ENCODE measurements at places on chromosomes 3 and 15.

DNA sequence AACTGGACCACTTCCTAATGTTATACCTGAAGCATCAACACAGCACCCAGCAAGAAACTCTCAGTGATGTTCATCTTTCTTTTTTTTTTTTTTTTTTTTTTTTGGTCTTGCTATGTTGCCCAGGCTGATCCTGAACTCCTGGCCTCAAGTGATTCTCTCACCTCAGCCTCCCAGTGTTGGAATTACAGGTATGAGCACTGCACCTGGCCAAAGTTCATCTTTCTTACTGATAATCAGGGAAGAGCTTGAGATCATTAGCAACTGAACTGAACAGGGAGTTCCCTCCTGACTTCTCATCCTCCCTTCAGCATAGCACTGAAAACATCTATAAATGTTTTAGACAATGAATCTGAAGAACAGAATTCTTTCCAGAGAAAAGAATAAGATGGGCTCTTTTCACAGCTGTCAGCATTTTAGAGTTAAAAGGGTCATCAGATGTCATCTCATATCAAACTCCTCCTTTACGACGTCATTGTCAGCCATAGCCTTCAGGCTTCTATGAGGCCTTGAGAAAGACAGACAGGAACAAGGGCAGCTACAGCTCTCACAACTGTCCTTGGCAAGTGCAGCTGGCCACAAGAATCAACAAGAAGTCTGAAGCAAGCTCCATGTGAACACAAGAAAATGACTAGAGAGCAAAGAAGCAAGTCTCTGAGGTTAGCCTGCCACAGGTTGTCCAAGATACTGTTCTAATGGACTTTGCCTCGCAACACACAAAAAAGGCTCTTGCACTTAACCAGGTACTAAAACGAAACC lies 33.8 kb downstream of the SCAP start:
- DNase-seq: no peak

DNA sequence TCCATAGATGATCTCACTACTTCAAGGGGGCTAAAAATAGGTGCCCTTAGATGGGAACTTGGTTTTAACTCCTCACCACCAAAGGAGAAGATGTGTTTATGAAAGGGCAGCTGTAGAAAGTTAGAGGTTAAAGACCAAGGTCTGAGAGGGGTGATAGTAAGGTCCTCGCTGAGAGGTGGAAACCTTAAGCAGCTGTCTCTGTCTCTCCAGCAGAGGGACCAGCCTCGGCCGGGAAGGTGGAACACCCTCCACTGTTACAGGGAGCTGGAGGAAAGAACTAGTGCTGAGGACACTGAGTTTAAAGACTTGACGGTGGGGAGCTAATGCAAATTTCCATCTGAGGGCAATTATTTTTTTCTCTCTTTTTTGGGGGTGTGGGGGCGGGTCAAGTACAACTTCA lies 8.9 kb upstream of the RLBP1 start:
- DNase-seq: no peak

- DNase-seq: no peak
These were observed 123.7 kb downstream of the RBPMS2 start for GRCh38 chr15:64651601-64652191.

GRCh38 chr15:94494732-94495131 lies 263.4 kb downstream of the MCTP2 start:
- DNase-seq: no peak

GRCh38 chr15:34799149-34800101 lies 4.1 kb upstream of the ACTC1 start:
- no peak for DNase-seq

- DNase-seq: no peak
These were observed 438.8 kb upstream of the TGFBR2 start for GRCh38 chr3:30167541-30168011.

- no peak for DNase-seq
These were observed 66.8 kb upstream of the HACD2 start for GRCh38 chr3:123651449-123652341.

- no peak for DNase-seq
These were observed 740.1 kb upstream of the GRM7 start for GRCh38 chr3:6120786-6121185.

DNA sequence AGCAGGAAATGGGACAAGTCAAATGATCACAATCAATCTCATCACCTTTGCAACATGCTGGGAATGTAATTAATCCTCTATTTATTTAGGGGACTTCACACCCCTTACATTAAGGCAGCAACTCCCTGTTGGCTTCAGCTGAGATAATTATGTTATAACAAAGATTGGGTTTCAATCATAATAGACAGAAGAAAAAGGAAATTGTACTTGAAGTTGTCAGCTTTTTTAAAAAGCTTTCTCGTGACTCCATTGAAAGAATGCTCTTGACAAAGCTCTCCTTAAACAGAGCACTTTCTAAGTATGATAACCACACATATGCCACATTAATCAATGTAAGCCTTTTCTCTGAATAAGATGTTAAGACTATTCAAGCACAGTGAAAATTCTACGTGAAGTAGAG lies 65.7 kb downstream of the SHQ1 start:
- no peak for DNase-seq

GRCh38 chr3:195546130-195546560 lies 3.0 kb upstream of the PPP1R2 start:
- DNase-seq: peak; percentile 78

DNA sequence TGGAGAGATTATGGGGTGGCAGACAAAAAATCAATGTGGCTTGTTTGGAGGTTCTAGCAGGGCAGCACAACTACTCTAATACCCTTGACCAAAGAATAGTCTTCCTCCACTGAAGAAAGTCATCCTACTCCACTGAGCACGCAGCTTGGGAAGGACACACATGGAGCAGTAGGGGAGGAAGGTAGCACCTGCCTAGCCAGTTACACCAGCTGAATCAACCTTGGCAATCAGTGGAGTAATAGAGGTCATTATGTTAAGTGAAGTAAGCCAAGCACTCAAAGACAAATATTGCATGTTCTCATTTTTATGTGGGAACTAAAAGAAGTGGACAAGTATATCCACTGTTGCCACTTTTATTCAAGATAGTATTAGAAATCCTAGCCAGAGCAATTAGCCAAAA lies 555.8 kb upstream of the ALCAM start:
- no peak for DNase-seq

DNA sequence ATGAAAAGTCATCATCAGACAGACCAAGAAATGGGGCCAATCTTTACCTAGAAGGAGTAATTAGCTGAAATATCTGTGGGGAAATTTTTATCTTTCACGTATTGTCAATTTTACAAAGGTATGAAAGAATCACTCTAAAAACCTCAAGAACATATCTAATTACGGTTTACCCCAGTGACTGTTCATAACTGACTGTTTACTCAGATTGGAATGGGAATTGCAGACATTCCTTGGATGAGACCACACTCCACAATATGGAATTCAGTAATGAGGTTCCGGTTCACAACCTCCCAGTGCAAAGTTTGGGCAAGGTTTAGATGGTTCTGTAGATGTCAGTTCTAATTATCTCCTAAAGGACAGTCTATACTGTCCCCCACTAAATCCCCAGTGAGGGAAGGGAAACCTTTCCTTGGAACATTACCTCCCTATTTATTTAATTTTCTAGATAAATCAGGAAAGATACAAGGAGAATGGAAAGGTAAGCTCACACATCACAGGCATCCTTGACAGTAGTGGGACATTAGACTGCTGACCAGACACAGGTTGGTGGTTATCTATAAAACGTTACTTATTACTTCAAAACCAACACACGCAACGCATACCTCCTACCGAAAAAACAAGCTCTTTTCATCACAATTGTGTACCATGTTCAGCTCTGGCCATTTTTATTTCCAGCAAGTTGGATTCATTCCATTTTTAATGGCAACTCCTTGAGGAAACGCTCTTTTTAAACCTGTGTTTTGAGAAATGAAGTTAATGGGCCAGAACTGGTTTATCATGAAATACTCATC lies 129.9 kb downstream of the RORA start:
- DNase-seq: no peak

DNA sequence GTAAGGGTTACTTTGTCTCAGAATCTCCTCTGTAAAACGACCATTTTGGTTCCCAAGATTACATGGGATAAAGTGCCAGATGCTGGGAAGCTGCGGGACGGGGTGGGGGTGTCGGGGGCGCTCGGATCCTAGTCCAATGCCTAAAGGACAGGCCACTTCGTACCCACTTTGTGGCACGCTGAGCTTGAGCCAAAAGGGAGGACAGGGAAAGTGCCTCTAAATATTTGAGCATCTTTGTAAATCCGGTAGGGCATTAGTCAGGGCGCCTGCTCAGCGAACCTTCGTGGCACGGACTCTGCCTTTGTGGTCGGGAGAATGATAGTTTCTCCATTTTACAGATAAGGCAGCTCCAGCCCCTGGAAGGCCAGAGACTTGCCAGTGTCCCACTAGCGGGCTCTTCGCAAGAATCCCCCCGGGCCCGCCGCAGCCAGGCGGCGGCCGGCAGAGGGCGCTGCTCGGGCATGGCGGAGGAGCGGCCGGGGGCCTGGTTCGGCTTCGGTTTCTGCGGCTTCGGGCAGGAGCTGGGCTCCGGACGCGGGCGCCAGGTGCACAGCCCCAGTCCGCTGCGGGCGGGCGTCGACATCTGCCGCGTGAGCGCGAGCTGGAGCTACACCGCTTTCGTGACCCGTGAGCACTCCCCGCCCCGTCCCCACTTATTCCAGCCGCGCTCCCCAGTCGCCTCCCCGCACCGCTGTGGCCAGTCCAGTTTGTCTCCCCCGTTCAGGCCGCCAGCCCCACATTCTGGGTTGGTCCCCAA lies 1.8 kb downstream of the RCCD1 start:
- DNase-seq: no peak
